ENCODE measurements at places on chromosomes 2 and 18.

DNA sequence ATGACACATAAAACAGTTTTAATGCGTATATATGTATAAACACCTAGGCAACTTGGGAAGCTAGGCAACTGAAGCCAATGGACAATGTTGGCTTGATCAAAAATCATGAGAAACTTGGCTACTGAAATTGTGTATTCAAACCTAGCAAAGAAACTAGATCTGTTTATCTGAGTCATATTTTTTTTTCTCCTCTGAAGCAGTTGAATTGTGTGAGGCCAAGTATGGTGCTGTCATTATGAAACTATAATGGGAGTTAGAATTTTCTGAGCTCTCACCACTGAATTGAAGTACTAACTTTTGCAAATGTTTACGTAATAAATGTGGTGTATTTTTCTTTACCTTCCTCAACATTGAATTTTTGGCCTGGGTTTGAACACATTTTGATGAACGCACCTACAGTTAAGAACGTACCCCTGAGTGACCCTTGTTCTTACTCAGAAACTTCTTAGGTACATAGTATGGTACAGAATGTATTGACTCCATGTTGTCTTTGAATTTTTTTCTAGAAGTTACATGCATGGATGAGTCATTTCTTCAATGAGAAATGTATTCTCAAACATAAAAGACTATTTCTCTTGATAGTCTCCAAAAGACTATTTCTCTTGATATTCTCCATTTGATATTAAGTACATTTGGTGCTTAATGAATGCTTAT, 23.8 kb downstream of the CD28 start:
- no peak for DNase-seq

- peak; percentile 74 for DNase-seq
These were observed 651 bp downstream of the STK17B start for GRCh38 chr2:196170606-196171247.

GRCh38 chr18:6650747-6651146, 78.8 kb upstream of the ARHGAP28 start:
- no peak for DNase-seq

- DNase-seq: no peak
These were observed 242.9 kb downstream of the HAUS1 start for GRCh38 chr18:46346896-46347630.

DNA sequence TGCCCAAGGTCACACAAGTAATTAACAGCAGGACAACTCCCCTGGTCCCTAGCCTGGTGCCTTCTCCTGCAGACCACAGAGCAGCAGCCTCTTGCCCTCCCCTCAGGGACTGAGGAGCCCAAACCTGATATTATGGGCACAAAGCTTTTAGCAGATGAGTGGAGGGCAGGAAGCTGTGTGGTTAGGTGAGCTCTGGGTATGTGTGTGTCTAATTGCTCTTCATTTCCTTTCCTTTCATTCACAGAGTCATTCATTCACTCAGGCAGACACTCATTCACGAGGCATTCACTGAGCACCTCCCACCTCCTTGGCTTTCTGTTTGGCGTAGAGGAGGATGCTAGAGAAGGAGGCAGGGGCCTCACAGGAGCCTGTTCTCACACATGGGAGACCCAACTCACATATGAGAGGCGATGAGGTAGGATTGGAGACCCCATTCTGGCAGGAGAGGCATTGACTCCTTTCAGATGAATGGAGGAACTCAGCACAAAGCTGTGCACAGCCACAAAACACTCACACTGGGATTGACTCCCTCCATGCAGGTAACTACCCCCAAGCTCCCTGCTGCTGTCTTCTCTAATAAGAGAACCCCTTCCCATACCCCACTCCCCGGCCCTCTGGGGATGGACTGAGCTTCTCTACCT, 306.8 kb upstream of the SKOR2 start:
- no peak for DNase-seq

DNA sequence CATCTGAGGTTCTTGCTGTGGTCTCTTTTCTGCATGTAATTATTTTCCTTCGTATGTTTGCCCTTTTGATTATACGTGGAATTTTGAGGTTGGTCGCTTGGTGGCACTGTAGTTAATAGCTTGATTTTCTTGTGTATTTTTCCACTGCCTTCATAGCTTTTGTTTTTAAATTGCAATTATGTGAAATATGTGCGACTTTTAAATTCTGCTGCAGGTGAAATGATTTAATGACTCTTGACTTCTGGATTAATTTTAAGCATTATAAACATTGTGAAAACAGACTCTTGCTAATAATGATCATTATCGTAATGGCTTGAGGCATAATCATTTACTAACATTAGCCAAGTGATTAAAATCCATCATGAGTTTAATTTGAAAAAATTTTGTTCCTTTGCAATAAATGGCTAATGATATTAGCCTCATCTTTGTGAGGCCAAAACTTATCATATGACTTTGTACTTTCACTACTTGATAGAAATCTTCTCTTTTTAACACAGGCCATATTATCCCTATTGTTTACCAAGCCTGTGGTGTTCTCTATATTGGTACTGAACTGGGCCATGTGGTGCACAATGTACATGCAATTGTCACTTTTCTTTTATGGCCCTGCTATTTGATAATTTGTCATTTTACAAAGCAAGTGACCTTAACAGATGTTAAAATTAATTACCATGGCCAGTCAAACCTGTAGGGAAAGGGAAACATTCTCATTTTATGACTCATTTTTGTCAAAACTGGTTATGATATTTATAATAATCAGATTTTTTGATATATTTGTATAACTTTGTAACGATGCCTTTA, 62.8 kb upstream of the NEUROD1 start:
- no peak for DNase-seq

GRCh38 chr2:174752403-174753037, 11.8 kb downstream of the CHRNA1 start:
- DNase-seq: no peak

DNA sequence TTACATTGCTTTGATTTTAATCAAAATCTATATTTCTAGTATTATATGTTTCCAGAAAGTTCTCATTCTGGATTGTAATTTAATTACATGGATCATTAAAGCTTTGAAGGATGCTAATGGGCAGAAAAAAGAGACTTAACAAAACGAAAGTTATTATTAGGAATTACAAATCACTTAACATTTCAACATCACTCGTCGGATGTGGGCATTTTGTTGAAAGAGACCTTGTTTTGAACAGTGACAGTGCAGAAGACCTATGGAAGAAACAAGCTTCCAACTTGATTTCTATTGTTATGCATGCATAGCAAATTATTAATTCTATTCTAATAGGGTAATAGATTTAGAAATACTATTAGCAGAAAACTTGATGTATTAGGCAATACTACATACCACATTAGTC, 31.4 kb upstream of the DARS1 start:
- no peak for DNase-seq

DNA sequence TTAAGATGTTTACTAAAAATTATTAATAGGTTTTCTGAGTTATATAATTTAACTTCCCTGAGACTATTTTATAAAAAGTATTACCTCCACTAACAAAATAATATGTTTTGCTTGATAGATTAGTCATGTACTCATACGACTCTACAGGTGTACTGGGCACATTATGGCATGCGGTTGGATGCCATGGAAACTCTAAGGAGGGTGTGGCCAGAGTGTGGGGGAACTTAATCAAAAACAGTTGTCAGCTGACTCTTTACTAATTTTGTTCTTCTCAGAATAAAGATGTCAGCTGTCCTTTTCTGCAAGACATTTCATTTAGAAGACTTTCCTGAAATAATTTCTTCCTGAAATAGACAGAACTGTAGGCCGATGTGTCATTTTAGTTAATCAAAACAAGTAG, 228.3 kb upstream of the SIX3 start:
- DNase-seq: no peak

DNA sequence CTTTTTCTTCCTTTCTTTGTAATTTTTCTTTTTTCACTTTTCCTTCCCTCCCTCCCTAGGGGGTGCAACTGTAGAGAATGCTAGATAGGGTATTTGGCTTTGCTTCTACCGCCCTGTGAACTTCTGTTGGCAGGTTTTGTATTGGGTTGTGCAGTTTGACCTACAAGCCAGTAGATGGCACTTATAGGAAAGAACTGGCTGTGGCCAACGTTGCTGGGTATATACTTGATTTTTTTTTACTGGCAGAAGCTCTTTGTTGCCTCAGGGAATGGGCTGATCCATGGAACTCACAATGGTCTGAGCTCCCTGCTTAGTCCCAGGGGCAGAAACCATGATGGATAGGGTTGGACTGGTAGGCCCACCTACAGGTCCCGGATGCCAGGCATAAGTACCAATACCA, 1019.5 kb upstream of the LRRTM1 start:
- no peak for DNase-seq

- no peak for DNase-seq
These were observed 10.1 kb downstream of the HJURP start for GRCh38 chr2:233844064-233844807.

GRCh38 chr2:239322416-239323086, 78.3 kb downstream of the HDAC4 start:
- DNase-seq: no peak

- DNase-seq: no peak
These were observed 51.0 kb downstream of the SETBP1 start for GRCh38 chr18:44731530-44732237.

DNA sequence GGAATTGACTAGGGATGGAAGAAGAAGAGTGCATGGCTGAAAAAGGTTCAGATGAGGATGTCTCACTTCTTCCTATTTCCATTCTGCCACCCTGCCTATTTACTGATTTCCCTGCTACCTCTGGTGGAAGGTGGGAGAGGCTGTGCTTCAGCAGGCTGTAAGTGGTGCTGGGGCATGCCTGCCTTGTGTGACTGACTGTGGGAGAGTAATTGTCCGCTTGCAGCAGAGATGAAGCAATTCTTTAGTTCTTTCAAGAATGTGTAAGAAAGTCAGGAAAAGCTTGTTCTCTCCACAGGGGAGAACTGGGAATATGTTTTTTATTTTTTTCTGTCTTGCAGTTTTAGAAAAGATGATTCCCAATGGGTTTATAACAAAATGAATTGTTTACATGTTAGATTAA, 72.5 kb upstream of the NYAP2 start:
- no peak for DNase-seq

Measured in pancreas (tissue), 10 donors.